ENCODE measurements at places on chromosomes 13 and 19.

DNA sequence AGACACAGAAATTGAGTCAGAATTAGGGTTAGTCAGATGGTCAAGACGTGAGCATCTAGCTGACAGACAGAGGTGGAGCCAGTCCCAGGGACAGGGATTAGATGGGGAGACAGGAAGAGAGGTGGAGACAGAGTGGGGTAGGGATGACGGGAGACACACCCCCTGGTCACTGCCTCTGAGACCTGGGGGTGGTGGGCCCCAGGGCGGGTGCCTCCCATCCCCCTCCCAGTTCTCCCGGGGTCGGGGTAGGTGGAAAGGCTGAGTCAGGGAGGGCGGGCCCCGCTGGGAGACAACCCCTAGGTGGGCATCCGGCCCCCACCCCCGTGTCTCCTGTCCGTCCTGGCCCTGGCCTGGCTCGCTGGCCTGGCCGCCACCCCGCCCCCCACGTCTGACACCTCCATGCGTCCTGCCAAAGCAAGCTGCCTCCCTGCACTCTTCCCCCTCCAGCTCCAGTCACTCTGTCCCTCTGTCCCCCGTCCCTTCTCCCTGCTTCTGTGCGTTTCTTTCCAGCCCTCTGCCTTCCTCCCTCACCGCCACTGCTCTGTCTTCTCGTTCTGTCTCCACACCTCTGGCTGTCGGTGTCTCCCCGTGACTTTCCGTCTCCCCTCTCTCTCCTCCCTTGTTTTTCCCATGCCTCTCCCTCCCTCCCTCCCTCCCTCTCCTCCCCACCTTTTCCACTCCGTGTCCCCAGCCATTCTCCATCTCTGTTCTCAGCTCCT lies 15.1 kb downstream of the CCDC97 start:
- DNase-seq = peak; percentile 67

DNA sequence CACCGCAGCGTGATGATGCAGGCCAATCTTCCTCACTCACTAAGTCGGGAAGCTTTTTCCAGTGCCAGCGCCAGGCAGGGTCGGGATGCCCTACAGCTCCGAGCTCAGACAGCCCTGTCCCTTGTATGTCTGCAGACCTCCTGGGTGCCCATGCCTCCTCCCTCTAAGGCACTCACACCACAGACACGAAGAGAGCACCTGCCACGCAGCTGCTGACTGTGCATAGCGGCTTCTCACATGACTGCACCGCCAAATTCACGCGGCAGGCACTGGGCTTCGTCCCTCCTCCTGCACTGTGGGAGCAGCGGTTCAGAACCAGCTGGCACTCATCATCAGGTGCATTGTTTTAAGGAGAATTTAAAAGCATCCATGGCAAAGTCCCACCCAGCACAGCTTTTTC lies 88.1 kb downstream of the SLC7A1 start:
- peak; percentile 76 for DNase-seq

- DNase-seq = no peak
Measured at GRCh38 chr13:111531505-111531904, 211.1 kb downstream of the TEX29 start.

GRCh38 chr13:69947582-69947981 lies 160.0 kb upstream of the ATXN8OS start:
- DNase-seq = no peak

- peak; percentile 30 for DNase-seq
Measured at GRCh38 chr19:57434386-57435061, 601 bp upstream of the ZNF749 start.

DNA sequence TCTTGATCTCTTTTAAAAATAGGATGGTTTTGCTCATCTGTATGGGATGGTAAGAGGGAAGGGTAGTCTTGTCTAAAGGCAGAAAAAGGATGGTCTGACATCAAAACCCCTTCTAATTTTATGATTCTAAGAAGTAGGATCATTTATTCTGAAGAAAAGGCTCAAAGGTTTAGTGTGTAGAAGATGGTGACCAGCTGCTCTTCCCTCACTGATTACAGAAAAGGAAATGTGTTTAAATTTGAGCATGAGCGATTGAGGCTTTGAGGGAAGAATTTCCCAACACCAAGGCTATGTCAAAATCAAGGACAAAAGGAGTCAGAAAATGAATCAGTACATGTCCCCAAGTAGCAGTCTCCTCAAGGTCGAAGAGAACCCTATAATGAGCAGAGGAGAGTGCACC lies 909.8 kb downstream of the EFNB2 start:
- no peak for DNase-seq
